Activated CD4-positive, alpha-beta memory T cell treated with anti-CD3 and anti-CD28 coated beads for 36 hours (primary cell): ENCODE measurements at places on chromosomes 6 and 20. TPM values are rescaled to one million over a fixed set of nuclear protein-coding genes. Genes with fewer than 3 reads are reported as not detected.

PAX1 gene
- not detected for total RNA-seq

IL20RA gene
- not detected for total RNA-seq

DNA sequence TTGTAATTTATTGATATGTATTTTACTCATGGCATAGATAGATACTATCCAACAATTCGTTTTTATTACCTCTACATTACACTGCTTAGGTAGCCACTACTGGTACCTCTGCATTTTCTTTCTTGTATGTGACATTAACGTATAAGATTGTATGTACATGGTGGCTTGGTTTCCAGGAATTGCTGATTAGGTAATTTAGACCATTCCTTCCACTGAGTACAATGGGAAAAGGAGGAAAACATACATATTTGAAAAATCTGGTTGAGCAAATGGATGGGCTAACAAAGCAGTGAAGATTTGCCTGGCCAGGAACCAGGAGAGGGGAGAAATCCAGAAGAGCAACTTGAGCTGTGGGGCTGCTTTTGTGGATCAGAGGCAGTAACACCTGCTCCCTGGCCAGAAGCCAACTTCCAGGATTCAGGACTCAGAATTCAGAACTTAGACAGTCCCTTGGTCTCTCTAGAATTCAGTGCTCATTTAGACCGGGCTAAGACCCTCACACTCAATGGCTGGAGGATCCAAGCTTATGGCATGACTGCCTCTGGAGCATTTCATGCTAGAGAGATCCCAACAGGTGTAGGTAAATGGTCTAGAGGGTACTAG lies 17.9 kb upstream of the MICB start:
- no peaks in the 10 kb centered on the region for H3K27me3 ChIP-seq
- H3K4me3 ChIP-seq: no peak overlapping the region
- no peak for DNase-seq
- H3K27ac ChIP-seq: no peak overlapping the region

WASF1 gene
- total RNA-seq: 1.9 TPM

SNPH gene
- 3.4 TPM for total RNA-seq

- H3K27ac ChIP-seq: no peak overlapping the region
- H3K27me3 ChIP-seq: no peaks in the 10 kb centered on the region
- no peak for DNase-seq
- no peak overlapping the region for H3K4me3 ChIP-seq
Measured at GRCh38 chr20:15491575-15491974, 1081.7 kb downstream of the KIF16B start.

DNA sequence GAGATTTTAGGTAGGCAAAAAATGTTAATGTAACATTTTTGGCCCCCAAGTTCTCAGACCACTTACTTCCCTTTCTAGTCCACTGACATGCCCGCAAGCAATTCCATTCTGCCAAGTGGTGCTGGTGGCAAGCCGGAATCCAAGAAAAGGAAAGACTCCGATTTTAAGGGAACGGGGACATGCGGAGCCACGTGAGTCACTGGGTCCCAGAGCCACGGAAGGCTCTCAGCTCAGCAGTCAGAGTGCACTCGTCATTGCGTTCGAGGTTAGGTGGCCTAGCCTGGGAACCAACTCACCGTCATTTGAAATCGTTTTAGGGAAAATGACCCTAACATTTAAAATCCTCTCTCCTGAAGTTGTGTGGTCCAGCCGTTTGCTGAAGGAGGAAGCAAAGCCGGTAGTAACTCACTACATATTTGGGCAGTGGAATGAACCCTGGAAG lies 711 bp upstream of the SIRT5 start:
- H3K27me3 ChIP-seq: peaks cover under 1% of the 10 kb centered on the region
- peaks cover 3% of the 10 kb centered on the region for H3K36me3 ChIP-seq
- peak overlapping the region; percentile 87 for H3K27ac ChIP-seq
- peak; percentile 41 for DNase-seq

- H3K27ac ChIP-seq: no peak overlapping the region
- H3K27me3 ChIP-seq: no peaks in the 10 kb centered on the region
- H3K4me3 ChIP-seq: no peak overlapping the region
- H3K4me1 ChIP-seq: no peaks in the 10 kb centered on the region
- DNase-seq: no peak
- no peaks in the 10 kb centered on the region for H3K36me3 ChIP-seq
Measured at GRCh38 chr20:22282696-22283095, 301.7 kb downstream of the FOXA2 start.

GRCh38 chr6:80402266-80402665 lies 295.8 kb downstream of the BCKDHB start:
- H3K36me3 ChIP-seq: peaks cover 1% of the 10 kb centered on the region
- H3K27me3 ChIP-seq: no peaks in the 10 kb centered on the region
- no peak overlapping the region for H3K4me3 ChIP-seq
- no peaks in the 10 kb centered on the region for H3K4me1 ChIP-seq
- DNase-seq: no peak

GRCh38 chr6:149904661-149905370 lies 6.9 kb upstream of the RAET1E start:
- H3K27me3 ChIP-seq: peaks cover 7% of the 10 kb centered on the region
- no peaks in the 10 kb centered on the region for H3K4me1 ChIP-seq
- H3K4me3 ChIP-seq: no peak overlapping the region
- DNase-seq: no peak

- no peak overlapping the region for H3K27ac ChIP-seq
- no peaks in the 10 kb centered on the region for H3K36me3 ChIP-seq
- peaks cover 55% of the 10 kb centered on the region for H3K27me3 ChIP-seq
- no peak overlapping the region for H3K4me3 ChIP-seq
- DNase-seq: peak; percentile 11
Measured at GRCh38 chr6:46491628-46492547, 639 bp upstream of the RCAN2 start.

DNA sequence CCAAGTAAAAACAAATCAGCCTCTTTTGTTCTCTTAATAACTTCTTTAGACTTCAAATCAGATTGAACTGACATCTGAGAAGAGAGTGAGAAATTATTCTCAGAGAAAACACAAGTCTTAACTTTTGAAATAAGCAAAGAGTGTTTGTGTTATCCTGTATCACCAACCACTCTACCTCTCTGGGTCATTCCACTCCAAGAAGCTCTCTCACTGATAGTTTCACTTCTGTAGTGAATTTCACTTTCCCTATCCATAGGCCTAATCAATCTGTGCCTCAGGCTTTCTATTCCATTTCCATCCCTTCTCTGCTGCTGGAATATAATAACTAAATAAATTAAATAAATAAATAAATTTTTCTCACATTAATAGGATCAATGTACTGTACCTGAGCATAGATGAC lies 235.0 kb downstream of the HTR1B start:
- DNase-seq: no peak
- H3K27me3 ChIP-seq: no peaks in the 10 kb centered on the region
- no peaks in the 10 kb centered on the region for H3K4me1 ChIP-seq
- no peaks in the 10 kb centered on the region for H3K36me3 ChIP-seq

DNA sequence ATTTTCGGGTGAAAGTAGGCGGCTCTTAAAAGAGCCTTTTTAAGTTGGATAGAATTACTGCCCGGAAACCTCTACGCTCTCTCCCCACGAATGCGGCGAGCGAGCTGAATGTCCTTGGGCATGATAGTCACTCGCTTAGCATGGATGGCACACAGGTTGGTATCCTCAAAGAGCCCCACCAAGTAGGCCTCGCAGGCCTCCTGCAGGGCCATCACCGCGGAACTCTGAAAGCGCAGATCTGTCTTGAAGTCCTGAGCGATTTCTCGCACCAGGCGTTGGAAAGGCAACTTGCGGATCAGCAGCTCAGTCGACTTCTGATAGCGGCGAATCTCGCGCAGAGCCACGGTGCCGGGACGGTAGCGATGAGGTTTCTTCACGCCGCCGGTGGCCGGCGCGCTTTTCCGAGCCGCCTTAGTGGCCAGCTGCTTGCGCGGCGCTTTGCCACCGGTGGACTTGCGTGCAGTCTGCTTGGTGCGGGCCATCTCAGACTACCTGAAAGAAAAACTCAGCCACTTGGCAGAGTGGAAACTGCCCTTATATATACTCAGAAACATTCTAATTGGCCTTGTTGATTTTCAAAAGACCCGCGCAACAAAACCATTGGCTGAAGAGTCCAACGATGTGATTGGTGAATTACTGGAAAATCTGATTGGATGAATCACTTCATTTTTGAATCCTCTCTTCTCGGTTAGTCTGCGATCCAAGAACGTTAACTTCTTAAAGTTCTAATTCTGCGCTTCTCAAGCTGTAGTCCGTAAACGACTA lies 93.9 kb upstream of the BTN3A2 start:
- H3K36me3 ChIP-seq: peaks cover 10% of the 10 kb centered on the region
- peaks cover 2% of the 10 kb centered on the region for H3K27me3 ChIP-seq
- no peak overlapping the region for H3K4me3 ChIP-seq
- peaks cover 22% of the 10 kb centered on the region for H3K4me1 ChIP-seq
- peak; percentile 86 for DNase-seq

DNA sequence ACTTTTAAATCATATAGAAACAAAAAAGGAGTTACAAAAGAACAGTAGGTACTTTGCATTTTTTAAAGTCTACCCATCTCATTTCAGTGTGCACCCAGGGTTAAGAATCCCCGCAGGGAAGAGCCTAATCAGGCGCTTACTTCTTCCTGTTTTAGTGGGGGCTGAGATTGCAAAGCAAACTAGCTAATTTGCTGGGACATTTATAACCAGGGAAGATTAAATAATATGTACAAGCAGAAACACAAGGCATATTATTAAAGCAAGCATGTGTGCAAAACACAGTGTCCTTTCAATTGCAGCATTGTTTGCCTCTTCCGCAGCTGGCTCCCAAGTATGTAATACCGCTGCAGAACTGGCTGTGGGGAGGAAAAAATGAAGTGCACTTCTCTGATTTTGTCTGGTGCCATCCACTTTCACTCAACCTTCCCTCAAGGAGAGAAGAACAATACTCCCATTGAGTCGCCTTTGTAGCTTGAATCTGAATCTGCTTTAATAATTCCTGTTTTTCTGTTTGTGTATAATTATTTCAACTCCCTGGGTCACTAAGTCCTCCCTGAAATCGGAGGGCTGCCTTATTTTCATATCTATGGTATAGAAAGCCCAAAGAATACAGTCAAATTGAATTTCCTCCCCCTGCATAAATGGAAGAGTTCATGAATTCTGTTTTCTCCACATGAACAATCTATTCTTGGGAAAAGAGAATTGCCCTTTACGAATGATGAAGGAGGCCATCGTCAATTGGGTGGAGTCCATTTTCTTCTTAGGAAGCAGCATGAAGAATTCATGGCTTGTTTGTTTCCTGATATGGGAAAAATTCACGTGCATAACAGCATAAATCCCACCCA lies 23.3 kb upstream of the BCAS1 start:
- no peak overlapping the region for H3K27ac ChIP-seq
- H3K36me3 ChIP-seq: no peaks in the 10 kb centered on the region
- H3K4me1 ChIP-seq: no peaks in the 10 kb centered on the region
- H3K4me3 ChIP-seq: no peak overlapping the region
- no peak for DNase-seq

OR2H2 gene
- total RNA-seq: not detected

- H3K27me3 ChIP-seq: no peaks in the 10 kb centered on the region
- H3K4me3 ChIP-seq: no peak overlapping the region
- H3K36me3 ChIP-seq: no peaks in the 10 kb centered on the region
- DNase-seq: no peak
- H3K4me1 ChIP-seq: no peaks in the 10 kb centered on the region
Measured at GRCh38 chr20:15332711-15333160, 995.3 kb upstream of the FLRT3 start.

GRCh38 chr20:41524980-41525613 lies 93.1 kb downstream of the CHD6 start:
- peaks cover 16% of the 10 kb centered on the region for H3K36me3 ChIP-seq
- H3K27ac ChIP-seq: no peak overlapping the region
- no peak overlapping the region for H3K4me3 ChIP-seq
- H3K27me3 ChIP-seq: no peaks in the 10 kb centered on the region

BNIP5 gene
- total RNA-seq: not detected

GPR6 gene
- total RNA-seq: not detected

- no peaks in the 10 kb centered on the region for H3K27me3 ChIP-seq
- no peaks in the 10 kb centered on the region for H3K4me1 ChIP-seq
- no peak for DNase-seq
- no peak overlapping the region for H3K27ac ChIP-seq
- no peak overlapping the region for H3K4me3 ChIP-seq
- H3K36me3 ChIP-seq: no peaks in the 10 kb centered on the region
Measured at GRCh38 chr20:14510341-14510740, 172.9 kb upstream of the FLRT3 start.

DNA sequence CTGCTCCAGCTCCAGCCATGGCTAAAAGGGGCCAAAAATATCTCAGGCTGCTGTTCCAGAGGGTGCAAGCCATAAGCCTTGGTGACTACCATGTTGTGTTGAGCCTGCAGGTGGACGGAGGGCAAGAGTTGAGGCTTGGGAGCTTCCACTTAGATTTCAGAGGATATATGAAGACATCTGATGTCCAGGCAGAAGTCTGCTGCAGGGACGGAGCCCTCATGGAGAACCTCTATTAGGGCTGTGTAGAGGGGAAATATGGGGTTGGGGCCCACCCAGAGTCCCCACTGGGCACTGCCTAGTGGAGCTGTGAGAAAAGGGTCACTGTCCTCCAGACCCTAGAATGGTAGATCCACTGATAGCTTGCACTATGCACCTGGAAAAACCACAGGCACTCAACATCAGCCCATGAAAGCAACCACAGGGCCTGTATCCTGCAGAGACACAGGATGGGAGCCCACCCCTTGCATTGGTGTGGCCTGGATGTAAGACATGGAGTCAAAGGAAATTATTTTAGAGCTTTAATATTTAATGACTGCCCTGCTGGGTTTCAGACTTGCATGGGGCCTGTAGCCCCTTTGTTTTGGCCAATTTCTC lies 70.5 kb downstream of the NINL start:
- H3K27me3 ChIP-seq: no peaks in the 10 kb centered on the region
- DNase-seq: no peak
- peaks cover 32% of the 10 kb centered on the region for H3K36me3 ChIP-seq
- no peak overlapping the region for H3K4me3 ChIP-seq
- H3K27ac ChIP-seq: no peak overlapping the region

DNA sequence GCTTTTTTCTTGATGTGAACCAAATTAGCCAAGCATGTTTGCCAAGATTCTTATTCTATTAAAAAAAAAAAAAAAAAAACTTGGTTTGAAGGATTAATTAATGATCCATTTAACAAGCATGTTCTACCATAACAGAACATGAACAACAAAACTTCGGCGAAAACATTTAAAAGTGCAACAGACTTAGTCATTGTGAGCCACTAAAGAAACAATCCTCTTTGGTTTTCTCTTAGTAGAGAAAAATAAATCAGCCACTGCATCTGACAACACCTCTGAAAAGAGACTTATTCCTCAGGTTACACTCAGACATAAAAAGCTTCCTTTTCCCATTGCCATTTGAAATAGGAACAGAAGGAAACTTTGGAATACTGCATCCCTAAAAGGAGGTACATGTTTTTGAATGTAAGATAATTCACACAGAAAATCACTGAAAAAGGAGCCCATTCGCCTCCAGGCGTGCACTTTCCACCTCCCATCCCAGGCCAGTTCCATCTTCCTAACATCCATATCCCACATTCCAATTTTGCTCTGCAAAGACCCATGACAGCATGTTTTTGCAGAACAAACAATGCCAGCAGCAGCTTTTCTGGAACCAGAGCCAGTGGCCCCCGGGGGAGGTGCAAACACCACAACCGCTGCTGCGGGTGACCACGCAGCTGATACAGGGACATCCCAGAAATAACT lies 79.5 kb downstream of the ZMYND8 start:
- H3K4me3 ChIP-seq: no peak overlapping the region
- H3K27ac ChIP-seq: no peak overlapping the region
- peaks cover 38% of the 10 kb centered on the region for H3K36me3 ChIP-seq
- H3K27me3 ChIP-seq: no peaks in the 10 kb centered on the region
- peaks cover 39% of the 10 kb centered on the region for H3K4me1 ChIP-seq
